ENCODE measurements at places on chromosomes 5 and 9.

DNA sequence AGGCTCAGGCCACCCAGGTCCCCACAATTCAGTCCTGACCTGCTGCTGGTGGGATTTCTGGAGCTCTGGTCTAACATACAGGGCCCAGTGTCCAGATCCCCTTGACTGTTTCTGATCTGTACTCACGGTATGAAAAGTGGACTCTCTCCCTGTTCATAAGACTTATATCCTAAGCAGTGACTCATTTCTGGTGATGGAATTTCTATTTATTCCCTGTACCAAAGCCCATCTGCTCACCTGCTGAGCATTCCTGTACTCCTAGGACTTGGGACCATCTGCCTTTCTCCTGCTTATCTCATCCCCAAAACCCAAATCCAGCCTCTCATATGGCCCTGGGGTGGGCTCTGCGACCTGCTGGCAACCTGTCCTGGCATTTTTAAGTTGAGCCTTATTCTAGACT lies 86.6 kb downstream of the APBA1 start:
- no peak for DNase-seq

DNA sequence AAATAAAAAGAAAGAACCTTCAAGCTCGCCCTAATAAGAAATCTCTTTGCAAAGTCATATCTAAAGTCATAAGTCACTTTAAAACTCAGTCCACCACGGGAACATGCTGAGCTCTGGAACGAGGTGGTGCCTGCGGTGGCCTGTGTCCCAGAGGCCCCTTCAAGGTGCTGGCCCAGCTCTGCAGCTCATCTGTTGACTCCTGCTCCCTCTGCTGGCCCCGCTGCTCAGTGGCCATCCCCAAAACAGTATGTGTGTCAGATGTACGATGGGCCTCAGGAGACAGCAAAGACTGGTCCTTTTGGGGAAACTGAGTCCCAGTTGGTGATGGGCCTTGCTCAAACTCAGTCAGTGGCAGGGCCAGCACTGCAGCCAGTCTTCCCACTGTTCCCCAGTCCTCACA lies 22.8 kb upstream of the FOXB2 start:
- DNase-seq: peak; percentile 63

GRCh38 chr5:14492331-14492964 lies 89.1 kb upstream of the OTULINL start:
- no peak for DNase-seq

DNA sequence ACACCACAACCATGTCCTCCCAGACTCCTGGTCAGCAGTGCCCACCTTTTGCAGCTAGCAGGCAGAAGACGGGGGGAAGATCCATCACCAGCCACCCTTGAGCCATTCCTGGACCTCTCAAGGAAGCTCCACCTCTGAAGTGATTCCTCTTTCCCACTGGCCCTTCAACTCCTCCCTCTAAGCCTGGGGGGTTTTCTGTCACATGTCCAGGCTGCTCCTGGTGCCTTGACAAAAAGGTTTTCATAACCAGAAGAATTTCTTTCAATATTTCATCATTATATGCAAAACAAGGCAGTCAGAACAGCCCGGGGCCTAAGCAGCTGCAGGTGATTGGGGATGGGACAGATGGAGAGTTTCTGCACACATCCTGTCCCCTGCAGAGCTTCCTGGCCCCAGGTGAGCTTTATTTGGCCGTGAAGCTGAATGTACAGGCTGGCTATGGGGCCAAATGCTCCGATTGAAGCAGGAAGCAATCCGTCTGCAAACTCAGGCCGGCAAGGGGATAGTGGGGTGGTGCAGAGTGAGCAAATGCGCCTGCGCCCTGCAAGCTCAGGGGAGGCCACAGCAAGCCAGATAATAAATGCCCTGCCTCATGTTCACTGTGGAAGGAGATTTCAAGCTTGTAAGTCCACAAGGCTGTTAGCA lies 173.5 kb downstream of the C5orf15 start:
- no peak for DNase-seq

- no peak for DNase-seq
Measured at GRCh38 chr5:6989230-6989629, 276.0 kb downstream of the TENT4A start.

DNA sequence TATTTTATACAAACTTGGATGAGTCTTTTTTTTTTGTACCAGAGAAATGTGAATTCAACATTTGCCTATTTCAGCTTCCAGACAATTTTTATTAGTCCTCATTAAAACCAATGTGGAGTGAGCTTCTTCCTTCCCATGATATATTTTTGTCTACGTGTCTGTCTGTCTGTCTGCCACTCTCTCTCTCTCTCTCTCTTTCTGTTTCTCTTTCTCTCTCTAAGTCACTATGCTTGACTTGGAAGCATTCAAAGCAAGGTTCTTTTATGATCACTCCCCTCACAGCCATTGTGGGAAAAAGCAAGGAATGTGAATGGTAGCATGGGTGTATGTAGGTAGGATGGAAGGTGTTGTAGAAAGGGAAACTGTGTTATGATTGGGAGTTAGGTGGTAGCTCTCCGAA lies 80.2 kb downstream of the SNCAIP start:
- no peak for DNase-seq

DNA sequence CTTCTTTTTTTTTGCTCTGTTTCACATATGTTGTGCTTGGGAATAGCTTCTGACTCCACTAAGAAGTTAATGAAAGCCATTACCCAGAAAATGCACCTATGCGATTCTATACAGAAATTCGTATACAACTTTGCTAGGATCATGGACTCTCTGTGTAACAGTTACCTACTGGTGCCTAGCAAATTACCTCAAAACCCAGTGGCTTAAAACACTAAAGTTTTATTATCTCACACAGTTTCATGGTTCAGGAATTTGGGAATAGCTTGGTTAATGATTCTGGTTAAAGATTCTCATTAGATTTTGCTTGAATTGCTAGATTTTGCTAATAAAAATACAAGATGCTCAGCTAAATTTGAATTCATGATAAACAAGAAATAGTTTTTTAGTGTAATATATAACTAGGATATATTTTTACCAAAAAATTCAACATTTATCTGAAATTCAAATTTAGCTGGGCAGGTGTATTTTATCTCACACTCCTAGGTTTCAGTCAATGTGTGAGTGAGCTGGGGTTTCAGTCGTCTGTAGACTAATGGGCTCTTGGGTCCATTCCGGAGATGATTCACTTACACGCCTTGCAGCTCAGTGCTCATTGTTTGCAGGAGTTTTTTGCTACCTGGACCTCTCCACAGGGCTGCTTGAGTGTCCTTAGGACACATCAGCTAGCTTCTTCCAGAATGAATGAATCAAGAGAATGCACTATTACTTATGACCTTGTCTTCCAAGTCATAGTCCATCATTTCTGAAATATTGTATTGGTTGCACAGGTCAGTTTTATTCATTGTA lies 75.1 kb downstream of the MROH2B start:
- DNase-seq: no peak

DNA sequence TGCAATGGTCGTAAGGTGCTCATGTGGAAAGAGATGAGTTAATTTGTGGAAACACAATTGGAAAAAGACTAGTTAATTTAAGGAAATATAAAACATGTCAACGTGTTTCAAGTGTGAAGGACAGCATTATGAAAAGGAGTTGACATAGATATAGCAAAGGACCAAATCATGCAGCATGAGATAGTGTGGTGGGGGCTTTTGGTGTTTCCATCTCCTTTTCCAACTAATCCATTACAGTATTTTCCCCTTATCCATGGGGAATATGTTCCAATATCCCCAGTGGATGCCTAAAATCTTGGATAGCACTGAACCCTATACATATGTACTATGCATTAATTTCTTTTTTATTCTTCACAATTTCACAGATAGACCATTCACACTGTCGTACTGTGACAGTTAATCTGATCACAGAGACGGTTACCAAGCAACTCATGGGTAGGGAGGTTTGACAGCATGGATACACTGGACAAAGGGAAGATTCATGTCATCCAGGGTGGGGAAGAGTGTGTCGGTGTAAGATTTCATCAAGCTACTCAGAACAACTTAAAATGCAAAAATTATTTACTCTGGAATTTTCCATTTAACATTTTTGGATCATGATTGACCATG lies 238.6 kb downstream of the CDH12 start:
- no peak for DNase-seq
